ENCODE measurements at places on chromosomes 2 and 18.

DNA sequence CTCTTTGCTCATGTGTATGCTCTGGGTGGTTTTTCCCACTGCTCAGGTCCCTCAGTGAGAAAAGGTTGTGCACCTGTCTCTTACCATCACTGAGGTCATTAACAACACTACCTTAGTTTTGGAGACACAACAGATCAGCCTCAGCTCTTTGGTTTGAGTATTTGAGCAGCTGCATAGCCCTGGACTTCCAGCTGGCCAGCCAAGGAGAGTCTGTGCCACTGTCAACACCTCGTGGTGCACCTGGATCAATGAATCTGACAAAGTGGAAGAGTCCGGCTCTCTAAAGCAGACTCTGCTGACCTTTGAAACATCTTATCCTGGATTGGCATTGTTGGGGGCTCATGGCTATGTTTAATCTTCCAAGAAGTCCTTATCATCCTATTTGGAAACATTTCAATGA, 30.0 kb downstream of the SERPINB8 start:
- DNase-seq = no peak

GRCh38 chr2:149038442-149039212, at the start of gene LYPD6B:
Gene LYPD6B (plus strand): TSS chr2:149038699. CDS start chr2:149130949, 92,250 bp downstream.
- DNase-seq = no peak

DNA sequence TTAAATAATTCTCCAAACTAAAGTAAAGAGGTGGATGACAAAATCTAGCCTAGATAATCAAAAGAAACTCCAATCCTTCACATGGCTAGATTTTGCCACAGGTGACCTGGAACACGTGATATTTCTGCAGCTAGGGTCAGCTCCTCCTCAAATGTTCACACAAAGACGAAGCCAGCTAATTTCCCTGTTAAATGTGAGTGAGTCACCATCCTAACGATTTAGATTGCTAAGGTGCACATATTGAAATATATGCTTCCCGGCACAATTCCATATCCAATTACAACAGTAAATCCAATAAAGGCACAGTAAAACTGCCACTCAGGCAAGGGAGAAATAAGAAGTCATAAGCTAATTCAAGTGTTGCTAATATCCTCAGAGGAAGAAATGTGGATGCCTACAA, 28.7 kb downstream of the IKZF2 start:
- DNase-seq = no peak

DNA sequence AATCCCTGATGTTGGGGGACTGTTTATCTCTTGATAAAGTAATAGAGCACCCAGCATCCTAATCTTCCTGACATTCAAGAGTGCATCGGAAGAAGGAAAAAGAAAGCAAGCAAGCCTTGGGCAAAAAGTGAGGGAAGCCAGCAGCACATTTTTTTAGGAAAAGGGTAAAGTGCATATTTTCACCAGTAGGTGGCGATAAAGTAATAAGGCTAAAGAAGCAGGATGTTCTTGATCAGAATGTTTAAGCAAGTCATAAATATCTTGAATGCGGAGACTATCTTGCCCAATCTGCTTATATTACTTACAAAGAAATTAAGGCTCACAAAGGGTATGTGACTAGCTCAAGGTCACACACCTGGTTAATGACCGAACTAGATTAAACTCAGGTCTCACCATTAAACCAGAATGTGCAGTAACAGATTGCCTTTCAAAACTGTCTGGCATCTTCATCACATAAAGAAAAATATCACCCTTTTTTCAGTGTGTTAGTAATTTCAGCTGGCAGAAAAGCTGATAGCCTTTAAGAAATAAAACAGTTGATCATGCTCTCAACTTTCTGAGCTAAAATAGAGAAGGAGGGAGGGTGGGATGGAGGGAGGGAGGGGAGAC, 83.8 kb downstream of the VIT start:
- peak; percentile 29 for DNase-seq

Measured in GM18507 (cell line).